CD4-positive, alpha-beta T cell treated with Interleukin-4 for 4 hours (primary cell): ENCODE measurements at places on chromosomes 1 and 21.

DNA sequence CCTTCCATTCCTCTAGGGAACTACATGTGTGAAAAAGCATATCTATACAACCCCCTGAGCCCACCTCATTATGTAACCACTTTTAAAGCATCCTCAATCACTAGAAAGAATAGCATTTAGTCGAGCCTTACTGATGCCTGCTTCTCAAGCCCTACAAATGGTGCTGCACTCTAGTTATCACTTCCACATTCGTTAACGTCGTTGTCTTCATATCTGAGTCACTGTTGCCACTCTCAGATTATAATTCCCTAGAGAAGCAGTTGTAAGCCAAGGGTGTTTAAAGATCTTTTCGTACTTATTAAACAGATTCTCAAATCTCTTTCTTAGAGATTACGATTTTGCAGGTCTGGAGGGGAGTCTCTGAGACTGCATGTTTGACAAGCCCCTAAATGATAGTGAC is 16.5 kb downstream of the ATP1B1 start:
- no peak for DNase-seq

DNA sequence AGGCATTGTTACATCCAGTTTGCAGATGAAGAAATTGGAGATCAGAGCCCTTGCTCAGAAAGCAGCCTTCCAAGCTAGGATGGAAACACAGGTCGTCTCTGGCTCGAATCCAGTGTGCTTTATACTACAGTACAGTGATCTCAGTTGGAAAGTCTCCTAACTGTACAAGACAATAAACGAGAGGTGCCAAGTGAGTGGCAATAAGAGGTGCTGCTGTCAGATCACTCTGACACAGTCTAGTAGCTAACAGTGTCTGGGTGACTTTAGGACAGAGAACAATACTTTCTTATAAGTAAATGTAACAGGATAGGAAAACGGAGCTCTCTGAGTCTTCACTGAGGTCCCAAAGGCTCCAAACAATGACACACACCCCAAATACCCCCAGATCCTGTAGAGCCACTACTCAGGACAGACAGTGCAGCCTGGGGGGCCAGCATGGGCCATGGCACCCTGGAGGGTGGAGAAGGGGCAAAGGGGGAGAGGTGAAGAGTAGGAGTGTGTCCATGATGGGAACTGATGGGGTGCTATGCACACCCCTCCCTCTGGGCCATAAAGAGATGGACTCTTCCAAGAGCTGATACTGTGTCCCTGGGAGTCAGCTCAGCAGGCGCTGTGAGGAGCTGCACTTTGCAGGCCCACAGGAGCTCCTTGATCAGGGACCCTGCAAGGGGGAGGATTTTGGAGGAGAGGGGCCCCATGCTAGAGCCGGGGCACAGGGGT is 3.3 kb downstream of the SH3BGR start:
- no peak for DNase-seq

DNA sequence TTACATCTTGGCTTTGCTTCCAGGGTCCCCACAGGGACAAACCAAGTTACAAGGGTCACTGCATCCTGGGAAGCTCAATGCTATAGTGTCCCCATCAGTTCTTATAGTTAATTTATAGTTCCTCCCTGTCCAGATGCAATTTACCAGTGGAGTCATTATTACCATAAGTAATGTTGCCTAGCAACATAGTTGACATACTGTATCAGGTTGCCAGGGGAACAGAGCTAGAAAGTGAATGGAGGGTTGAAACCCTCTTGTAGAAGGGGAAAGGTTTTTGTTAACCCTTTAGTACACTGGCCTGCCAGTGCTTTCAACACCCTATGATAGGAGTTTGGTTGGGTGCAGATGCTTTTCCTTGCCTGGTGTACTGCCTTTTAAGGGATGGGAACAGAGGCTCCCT is 34.3 kb upstream of the TTC4 start:
- peak; percentile 10 for DNase-seq

DNA sequence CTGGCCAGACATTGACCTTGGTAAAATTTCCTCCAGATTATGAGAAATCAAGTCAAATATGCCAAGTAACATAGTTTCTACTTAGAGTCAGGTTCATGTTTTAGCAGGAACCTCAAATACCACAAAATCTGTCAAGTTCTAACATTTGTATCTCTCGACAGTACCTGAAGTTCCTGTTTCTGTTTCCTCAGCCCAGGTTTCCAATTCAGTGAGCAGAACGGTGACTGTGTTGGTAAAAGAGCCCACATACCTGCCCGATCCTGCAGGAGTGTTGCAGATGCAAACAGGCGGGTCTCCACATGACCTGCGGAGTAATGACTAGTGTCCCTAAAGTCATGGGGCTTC is 57.9 kb upstream of the LGALS8 start:
- peak; percentile 31 for DNase-seq

DNA sequence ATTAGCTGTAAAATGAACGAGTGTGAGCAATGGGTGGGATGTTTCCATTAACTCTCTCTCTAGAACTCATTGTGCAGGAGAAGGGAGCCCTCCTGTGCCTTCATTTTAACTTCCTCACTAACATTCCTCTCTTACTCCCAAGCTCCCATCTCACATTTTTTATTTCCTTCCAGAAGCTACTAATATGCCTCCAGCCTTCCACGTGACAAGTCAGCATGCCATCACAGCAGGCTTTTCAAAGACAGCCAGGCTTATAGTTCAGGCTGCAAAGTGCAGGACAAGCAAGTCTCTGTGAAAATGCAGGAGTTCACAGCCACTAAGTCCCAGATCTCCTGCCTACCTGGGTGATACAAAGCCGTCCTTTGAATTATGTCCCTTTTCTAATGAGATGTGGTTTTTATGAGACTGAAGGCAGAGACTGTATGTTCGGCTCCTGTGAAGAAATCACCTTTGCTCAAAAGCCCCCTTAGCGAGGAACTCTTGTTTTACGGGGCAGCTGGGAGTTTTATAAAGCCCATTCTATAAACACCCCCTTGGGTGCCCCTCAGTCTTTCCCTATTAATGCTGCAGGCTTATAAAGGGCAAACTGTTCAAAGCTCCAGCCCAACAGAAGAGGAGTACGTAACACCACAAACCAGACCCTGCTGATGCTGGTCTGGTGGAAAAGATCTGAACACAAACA is 14.8 kb upstream of the ANGPTL7 start:
- no peak for DNase-seq

- DNase-seq, result no peak
These were observed 485.4 kb upstream of the USP24 start for GRCh38 chr1:55700359-55701130.

DNA sequence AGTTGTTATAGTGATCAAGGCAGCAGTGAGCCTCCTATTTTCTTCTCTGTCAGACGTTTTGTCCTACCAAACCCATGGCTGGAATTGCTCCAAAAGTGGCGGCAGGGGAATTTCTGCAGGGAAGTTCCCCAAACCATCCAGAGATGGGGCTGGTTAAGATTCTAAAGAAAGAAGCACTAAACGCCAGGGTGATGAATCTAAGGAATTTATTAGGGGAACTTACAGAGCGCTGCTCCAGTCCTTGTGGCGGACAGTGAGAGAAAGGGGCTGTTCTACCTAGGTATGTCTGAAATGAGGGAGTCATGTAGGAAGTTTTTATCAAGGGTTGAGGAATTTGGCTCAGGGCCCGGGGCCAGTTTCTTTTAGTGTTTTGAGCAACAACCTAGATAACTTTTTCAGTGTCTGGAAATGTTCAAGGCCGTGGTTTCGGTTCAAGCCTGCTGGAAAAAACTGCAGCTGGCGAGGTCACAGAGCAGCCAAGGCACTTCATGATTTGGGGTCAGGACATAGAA is 222.4 kb upstream of the B3GALT2 start:
- no peak for DNase-seq

DNA sequence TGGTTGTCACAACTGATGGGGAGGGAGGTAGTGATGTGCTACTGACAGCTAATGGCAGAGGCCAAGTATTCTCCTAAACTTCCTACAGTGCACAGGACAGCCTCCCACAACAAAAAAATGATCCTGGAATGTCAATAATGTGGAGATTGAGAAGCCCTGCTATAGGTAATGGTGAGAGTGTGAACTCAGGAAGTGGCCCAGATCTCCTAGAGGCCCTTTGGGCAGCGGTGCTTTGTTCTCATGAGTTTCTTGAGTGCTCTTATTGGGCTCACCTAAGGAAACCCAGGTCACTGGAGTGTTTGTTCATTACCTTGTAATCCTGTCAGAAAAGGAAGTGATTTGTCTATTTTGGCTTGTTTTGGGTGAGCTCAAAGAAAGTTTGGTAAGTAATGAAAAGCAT is 5.9 kb downstream of the OTUD3 start:
- DNase-seq, result no peak

DNA sequence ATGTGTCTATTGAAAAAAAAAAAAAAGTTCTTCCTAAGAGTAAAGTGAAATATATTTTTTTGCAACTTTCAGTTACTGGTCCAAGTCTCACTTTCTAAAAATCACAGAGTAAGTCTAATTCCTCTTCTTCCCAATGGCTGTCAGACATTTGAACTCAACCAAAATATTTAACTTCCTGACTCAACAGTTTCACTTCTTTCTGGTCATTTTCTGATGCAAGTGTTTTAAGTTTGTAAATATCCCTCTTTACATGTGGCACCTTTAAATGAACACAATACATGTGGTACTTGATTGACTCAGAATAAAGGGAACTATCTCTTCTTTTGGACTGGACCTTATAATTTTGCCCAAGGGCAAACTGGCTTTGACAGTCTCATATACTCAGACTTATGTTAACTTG is 76.7 kb downstream of the ASH1L start:
- DNase-seq, result no peak

- DNase-seq, result no peak
These were observed 130.6 kb downstream of the LIPI start for GRCh38 chr21:14080040-14080763.

GRCh38 chr1:206590025-206590758 is 22.1 kb downstream of the EIF2D start:
- DNase-seq, result peak; percentile 94

DNA sequence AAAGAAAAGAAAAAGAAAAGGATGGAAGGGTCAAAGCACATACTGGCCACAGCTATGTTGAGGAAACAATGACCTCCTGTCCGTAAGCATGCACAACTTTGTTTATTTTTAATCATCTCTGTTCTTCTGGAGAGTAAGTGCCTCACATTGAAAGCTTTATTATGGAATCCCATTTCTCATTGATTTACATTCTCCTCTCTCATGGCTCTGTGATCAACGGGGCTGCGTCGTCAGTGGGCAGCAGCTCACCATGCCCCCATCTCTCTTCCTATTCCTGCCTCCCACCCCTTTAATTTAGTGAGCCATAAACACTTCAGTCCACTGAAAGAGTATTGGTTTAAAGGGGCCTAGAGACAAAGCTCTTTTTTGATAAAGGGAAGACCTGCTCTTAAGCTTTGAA is 98.9 kb downstream of the KAZN start:
- no peak for DNase-seq

DNA sequence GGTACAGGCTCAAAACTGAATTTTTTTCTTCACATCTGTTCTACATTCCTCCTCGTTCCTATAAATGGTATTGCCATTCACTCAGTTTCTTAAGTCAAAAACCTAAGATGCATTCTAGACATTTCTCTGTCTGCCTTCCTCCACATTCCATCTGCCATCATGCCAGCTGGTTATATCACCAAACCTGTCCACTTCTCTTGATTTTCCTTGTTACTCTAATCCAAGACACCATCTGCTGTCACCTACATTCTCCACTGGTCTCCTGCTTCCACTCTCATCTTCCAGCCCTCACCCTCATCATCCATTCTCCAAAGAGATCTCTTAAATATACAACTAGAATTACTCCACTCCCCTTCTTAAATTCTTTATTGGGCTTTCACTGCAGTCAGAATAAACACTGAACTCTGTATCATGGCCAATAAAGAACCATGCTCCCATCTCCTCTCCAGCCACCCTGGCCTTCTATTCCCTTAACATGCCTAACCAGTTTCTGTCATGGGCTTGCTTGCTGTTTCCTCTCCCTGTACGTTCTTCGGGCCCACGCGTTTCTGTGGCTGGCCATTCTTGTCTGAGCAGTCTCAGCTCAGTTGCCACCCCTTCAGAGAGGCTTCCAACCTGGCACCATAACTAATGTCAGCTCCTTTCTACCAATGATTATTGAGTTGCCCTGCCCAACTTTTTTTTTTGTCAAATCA is 278.3 kb downstream of the ST6GALNAC3 start:
- no peak for DNase-seq

DNA sequence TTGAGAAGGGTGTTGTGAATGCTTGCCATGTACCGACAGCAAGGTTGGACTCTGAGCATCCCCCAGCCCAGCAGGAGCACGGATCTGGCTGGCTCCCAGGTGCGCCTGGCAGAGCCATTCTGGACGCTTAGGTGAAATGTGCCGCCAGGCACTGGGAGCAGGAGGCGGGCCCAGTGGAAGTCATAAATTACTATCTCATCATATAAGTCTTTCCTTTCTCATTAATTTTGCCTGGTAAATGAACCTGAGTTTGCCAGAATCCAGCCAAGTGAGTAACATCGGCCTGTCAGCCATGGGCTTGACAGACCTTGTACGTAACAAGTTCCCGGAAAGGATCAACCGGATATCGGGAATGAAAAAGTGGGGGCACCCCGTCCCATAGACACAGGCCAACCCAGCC is 179.5 kb upstream of the ARHGEF16 start:
- DNase-seq, result no peak
